Stimulated activated CD4-positive, alpha-beta T cell treated with anti-CD3 and anti-CD28 coated beads, Interleukin-15, amount 100 ng/mL, for 48 hours (primary cell): ENCODE measurements at places on chromosomes 2 and 18.

GRCh38 chr18:63834471-63835113 lies 52.9 kb upstream of the SERPINB2 start:
- DNase-seq: no peak

DNA sequence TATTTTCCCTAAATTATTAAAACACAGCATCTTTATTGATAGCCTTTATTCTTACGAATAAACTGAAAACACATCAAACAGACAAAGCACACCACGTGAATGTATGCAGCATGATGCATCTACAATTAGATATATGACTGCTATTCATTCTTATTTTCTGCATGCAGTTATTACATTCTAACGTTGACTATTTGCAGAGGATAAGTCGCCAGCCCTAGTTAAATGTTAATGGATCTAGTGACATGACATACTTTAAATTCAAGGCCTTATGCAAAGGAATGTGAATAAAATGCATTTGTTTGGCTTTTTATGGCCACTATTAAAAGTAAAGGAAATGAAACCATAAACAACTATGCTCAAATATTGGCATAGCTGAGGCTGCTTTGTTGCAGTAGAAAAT lies 172.4 kb downstream of the MAP2 start:
- DNase-seq: no peak

DNA sequence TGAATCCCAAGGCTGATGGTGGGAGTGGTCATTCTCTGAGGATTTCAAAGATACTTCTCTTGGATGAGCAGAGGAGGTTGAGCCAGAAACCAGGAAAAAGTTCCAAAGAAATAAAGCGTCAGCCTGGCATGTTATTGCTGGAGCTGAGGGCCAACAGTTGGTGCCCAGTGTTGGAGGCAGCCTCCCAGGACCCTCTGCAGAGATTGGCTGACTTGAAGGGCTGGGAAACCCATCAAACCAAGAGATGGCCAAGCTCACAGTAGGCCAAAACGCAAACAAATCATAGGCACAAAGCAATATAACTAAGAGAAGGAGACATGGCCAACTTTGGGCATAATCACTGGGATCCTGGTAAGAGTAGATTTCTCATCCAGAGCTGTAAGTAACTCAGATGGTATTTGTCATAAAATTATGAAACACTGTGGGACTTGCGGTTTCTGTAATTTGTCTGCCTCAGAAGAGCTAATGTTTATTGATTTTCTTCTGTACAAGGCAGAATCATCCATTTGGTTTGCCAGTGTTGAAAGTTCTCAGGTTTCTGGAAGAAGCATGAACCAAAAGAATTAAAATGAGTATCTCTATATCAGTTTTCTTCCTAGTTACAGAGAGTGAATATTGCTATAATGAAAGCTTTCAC lies 108.3 kb downstream of the ATL2 start:
- no peak for DNase-seq

DNA sequence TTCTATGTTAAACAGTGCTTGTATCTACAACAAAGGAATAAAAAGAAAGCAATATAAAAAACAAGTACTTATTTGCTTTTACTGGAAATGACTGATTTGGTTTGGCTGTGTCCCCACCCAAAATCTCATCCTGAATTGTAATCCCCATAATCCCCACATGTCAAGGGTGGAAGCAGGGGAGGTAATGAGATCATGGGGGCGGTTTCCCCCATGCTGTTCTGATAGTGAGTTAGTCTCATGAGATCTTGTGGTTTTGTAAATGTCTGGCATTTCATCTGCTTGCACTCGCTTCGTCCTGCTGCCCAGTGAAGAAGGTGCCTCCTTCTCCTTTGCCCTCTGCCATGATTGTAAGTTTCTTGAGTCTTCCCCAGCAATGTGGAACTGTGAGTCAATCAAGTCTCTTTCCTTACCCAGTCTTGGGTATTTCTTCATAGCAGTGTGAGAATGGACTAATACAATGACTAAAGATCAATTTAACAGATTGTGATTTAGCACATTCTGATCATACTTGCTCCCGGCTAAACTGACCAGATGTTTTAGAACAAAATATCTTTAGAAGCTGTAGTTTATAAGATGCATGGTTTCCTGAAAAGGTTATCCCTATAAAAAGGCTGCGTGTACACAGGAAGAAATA lies 19.9 kb downstream of the PTH2R start:
- no peak for DNase-seq

GRCh38 chr2:186716899-186717298 lies 23.0 kb downstream of the FAM171B start:
- DNase-seq: no peak

GRCh38 chr2:15747603-15748471 lies 156.2 kb downstream of the DDX1 start:
- DNase-seq: no peak

DNA sequence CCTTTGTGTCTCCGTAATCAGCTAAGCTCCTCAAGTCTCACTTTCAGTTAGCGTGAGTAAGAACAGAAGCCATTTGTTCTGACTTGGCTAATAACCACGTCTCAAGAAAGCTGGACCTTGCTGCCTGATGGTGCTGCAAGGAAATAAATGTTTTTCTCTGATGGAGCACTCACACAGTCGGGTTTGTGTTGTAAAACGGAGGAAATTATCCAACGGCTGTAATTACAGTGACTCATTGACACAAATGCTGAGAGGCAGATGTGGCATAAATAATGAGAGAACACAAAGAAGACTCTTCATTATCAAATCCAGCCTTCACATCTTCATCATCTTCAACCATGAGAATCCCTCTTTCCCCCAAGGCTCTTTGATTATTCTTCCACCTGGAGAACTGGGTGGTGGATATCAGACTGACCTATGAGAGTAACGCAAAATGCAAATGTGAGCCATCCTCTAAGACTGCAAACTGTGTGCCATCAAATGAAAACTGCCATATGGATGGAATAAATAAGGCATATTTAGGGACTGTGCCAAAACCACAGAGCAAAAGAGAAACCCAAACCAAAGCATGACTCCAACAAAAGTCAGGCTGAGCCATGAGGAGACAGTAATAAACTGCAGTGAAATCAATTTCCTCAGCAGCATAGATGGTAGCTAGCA lies 252.6 kb downstream of the RND3 start:
- DNase-seq: no peak

- DNase-seq: no peak
These were observed 73.9 kb downstream of the TGOLN2 start for GRCh38 chr2:85253890-85254289.

DNA sequence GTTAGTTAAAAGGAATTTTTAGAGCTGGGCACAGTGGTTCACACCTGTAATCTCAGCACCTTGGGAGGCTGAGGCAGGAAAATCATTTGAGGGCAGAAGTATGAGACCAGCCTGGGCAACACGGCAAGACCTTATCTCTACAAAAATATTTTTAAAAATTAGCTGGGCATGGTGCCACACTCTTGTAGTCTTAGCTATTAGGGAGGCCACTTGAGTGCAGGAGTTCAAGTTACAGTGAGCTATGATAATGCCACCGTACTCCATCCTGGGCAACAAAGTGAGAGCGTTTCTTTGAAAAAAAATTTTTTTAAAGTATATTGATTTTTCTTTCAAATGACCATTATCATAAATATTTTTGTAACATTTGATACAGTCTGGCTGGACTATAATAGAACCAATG lies 93.6 kb upstream of the FAM117B start:
- no peak for DNase-seq

DNA sequence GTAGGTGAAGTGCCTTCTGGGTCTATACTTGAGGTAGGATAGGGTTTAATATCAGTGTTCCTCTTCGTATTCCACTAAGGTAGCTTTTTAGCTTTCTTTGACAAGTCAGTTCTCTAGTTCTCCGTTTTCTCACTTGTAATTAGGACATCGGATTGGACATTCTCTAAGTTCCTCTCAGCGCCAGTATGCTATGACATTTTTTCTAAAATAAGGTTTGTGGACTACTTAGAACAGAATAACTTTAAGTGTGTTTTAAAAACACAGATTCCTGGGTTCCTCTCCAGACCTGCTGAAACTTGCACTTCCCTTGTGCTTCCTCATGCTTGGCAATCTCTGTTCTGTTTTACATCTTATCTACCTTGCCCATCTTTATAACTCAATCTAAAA lies 69.3 kb upstream of the YWHAQ start:
- DNase-seq: no peak

- DNase-seq: no peak
These were observed 31.8 kb downstream of the ARHGAP15 start for GRCh38 chr2:143160732-143161707.

DNA sequence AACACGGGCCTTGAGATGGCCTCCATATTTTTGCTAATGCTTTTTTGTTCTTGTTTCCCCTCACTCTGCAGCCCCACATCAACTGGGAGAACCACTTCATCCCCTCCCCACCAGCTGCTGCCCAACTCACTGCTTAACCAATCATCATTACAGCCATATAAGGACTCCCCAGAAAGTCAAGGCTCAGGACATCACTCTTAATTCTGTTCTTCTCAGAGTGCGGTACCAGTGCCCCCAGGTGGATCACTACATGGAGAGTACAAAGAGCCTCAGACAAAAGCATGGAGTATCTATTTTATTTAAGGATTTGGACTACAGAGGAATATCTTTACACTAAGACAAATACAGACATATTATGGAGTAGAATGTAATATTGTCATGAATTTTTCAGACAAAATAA lies 340.6 kb downstream of the PAX3 start:
- DNase-seq: no peak

GRCh38 chr2:226551522-226552250 lies 247.9 kb downstream of the IRS1 start:
- DNase-seq: no peak

DNA sequence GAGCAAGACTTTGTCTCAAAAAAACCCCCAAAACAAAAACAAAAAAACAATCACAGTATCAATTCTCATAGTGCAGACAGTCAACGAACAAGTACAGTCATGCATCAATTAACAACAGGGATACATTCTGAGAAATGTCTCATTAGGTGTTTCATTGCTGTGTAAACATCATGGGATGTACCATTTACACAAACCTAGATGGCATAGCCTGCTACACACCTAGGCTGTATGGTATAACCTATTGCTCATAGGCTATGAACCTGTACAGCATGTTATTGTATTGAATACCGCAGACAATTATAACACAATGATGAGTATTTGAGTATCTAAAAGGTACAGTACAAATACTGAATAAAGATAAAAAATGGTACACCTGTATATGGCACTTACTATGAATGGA lies 67.8 kb upstream of the LMAN1 start:
- no peak for DNase-seq

- no peak for DNase-seq
These were observed 928 bp downstream of the GPR39 start for GRCh38 chr2:132417430-132418035.

DNA sequence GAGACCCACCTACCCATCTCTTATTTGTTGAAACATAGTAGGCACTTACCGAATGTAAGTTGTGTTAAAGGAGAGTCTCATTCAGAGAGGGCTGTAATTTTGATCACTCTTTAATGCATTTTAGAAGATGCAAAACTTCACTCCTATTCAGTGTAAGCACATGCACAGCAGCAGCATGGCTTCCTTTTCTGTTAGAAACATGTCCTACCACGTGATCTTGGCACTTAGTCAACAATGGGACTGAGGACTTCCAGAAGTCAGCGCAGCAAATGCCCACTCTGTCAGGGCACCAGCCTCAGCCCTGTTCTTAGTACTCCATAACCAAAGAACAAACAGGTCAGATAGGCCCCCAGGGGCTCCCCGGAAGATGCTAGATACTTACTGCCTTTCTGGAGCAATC lies 456.5 kb downstream of the METTL4 start:
- no peak for DNase-seq

DNA sequence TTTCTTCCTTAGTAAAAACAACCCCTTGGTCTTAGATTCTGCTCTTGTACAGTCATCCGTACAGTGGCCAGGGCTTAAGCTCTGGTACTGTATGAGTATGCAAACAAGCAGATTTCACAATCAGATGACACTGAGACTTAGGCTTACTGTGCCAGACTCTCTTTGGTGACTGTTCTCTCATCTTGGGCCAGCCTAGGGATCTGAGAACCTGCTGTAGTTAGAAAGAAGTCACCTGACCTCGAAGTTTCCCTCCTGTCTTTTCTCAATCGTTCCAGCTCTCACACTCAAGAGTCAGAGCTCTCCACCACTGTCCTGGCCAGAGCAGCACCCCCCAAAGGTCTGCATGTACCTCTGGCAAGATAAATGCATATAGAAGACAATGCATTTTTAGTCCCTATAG lies 63.2 kb downstream of the ZEB2 start:
- DNase-seq: no peak

- no peak for DNase-seq
These were observed 528 bp upstream of the PCGF1 start for GRCh38 chr2:74507926-74508520.

DNA sequence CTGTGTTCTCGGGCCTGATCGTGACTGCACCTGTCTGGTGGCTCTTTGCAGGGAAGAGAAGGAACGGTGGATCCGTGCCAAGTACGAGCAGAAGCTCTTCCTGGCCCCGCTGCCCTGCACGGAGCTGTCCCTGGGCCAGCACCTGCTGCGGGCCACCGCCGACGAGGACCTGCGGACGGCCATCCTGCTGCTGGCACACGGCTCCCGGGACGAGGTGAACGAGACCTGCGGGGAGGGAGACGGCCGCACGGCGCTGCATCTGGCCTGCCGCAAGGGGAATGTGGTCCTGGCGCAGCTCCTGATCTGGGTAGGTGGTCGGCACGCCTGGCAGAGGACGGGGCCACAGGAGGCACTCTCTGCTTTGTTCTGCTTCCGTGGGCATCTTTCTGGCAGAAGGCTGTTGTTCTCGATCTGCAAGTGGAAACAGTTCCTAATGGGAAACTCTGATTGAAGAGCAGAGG lies 48.0 kb downstream of the GBX2 start:
- no peak for DNase-seq

DNA sequence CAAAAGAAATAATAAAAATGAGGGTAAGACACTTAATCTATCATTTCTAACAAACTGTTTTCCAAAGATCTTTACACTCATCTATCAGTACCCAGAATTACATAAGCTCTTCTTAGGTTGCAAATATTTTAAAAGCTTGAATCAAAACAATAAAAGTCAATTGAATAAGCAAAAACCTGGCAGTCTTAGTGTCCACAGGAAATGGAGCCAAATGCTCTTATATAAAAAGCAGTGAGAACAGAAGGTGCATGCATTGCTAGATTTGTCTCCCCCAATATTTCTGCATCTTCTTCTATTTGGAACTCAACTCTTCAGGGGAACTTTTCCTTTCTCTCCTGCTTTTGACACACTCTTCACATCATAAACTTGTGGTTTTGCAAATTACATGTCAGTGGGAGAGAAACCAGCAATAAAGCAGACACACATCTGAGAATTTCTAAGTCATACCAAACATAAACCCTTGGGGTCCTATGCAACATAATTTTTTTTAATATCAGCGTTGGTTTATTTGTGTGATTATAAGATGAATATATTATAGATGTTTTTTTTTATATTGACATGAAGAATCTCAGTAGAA lies 343.9 kb upstream of the ACVR2A start:
- no peak for DNase-seq

GRCh38 chr2:40113997-40114396 lies 334.9 kb upstream of the THUMPD2 start:
- no peak for DNase-seq

GRCh38 chr2:11082880-11083279 lies 72.4 kb upstream of the SLC66A3 start:
- DNase-seq: no peak
